ENCODE measurements at places on chromosomes 5 and 9.
A peak's percentile ranks its signal among the peaks of the same experiment; 100 is the strongest.

- DNase-seq: no peak
These were observed 232.1 kb upstream of the PCSK5 start for GRCh38 chr9:75658301-75658905.

- no peak for DNase-seq
These were observed 45.8 kb upstream of the NKD2 start for GRCh38 chr5:962801-963200.

DNA sequence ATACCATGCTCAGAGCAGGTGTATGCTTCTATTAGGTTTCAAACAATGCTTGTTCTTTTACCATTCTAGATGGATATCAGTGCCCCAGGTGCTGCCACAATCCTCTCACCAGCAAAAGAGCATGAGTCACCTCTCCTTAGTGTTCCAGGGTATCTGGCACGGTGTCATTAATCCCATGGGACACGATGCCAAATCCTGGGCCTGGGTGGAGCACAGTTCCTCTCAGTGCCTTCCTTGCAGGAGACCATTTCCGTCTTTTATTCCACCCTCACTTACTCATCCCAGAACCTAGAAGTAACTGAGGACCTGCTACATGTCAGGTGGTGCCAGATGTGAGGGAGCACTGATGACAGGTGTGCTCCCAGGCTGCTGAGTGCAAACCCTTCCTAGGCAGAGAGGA, 1.3 kb upstream of the OR13J1 start:
- no peak for DNase-seq

DNA sequence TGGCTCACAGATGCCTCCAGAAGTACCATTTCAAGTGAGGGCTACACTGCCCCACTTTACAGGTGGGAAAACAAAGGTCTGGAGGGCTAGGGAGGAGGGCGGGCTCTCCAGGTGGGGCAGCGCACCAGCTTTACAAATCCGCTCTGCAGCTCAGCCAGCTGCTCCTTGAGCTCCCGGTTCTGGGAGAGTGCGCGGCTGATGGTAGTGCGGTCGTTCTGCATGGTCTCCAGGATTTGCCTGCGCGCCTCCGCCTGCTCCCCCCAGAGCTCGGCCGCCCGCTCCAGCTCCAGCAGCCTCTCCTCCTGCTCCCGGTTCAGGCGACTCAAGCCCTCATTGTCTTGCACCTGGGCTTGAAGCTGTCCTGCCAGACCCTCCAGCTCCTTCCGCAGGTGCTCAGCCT, 15.5 kb downstream of the GOLGA2 start:
- no peak for DNase-seq

- DNase-seq: no peak
These were observed 889 bp downstream of the PDLIM4 start for GRCh38 chr5:132258102-132259068.

GRCh38 chr5:6721442-6721841, 8.2 kb downstream of the TENT4A start:
- DNase-seq: no peak

GRCh38 chr5:125834438-125835115, 588.6 kb upstream of the GRAMD2B start:
- no peak for DNase-seq

GRCh38 chr9:132645306-132645705, 24.5 kb downstream of the DDX31 start:
- no peak for DNase-seq

DNA sequence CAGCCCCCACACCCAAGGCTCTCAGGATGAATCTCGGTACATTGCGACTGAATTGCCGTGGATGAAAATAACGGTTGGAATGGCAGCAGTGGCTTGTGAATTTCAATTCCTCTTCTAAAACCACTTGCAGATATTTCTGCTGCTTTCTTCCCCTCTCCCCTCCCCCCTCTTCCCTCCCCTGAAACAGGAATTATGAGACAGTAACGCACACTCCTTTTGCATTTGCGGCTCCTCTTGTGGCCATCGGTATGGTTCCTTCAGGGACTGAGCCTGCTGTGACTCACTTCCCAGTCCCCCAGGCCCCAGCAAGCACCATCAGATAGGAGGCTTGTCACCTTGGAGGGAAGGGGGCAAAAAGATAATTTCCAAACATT, 9.7 kb downstream of the DCANP1 start:
- no peak for DNase-seq

DNA sequence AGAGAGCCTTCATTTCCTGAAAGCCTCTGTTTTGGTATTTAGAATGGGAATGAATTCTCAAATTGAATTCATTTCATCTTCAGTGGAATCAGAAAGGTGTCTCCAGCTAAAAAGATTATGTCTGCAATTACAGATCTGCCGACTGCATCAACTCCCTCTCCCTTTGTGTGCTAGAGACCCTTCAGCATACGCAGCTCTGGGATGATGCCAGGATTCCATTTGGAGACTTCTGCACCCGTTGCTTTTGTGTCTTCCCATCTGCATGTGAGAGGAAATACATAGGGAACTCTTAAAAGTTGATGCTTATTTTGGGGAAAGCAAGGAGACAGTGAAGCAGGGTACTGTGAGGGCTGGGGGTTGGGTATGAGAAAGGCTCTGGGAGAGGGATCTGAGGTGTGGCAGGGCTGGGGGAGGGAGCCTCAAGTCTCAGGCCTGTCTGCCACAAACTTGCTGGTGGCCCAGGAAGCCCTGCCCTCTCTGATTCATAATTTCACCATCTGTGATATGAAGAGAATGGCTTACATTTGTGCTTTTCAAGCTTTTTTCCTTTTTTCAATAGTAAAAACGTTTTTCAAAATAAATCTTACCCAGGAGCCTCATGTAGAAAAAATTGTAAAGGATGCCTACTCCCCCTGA, 89.7 kb upstream of the SAP30L start:
- DNase-seq: no peak

- DNase-seq: no peak
These were observed 111.0 kb downstream of the PCSK5 start for GRCh38 chr9:76001459-76001858.

- DNase-seq: no peak
These were observed 76.5 kb upstream of the GOLM1 start for GRCh38 chr9:86175743-86176456.

GRCh38 chr9:129435291-129435690, 185.6 kb downstream of the C9orf50 start:
- no peak for DNase-seq

DNA sequence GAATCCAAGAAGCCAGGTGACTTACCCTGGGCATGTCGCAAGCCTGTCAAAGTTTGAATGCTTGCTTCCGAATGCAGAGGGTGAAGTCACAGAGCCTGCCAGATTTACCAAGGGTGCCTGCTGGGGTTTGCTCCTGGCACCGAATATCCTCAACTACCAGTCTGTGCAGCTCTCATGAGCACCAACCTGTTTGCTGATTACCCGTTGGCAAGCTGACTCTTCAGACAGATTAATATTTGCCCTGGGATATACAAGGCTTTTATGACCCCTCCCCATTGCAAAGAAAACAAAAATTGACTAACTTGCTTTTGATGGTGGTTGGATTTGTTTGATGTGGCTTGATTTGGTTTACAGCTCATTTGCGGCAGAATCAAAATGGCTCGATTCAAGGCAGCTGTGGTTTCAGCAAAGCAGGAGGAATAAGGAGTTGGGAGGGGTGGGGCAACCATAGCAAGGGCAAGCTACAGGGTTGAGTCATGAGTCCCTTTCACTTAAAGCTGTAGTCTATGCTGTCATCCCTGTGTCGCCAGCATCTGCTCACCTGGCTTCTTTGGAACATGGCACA, 82.3 kb upstream of the AGXT2 start:
- DNase-seq: no peak

DNA sequence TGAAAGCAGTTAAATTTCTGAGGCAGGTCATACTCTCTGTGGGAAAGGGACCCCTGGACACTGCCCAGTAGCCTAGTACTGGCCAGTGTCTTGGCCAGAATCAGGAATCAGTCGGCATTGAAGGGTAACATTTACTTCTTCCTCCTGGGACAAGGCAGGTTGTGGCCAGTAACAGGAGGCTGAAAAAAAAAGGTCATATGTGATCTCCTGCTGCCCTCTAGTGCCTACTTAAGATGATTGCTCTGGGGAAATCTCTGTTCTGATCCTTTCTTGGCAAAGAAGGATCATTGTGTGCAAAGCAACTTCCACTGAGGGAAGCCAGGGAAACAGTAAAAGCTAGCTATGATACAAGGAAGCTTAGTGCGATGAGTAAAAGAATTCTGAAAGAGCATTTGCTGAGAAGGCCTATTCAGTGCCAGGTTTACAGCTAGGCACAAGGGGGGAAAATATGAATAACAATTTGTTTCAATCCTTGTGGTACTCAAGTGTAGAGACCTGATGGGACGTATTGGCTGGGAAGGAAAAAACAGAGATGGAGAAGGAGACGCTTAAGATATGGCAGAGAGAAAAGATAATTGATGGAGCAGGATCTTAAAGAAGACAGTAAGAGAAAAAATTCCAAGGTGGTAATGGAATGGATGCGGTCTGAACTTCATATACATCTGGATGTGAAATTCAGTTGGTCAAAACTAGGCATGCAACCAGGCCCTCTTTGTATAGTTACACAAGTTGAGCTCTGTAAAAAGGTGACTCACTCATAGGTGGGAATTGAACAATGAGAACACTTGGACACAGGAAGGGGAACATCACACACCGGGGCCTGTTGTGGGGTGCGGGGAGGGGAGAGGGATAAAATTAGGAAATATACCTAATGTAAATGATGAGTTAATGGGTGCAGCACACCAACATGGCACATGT, 25.8 kb upstream of the TRIM32 start:
- DNase-seq: peak; percentile 47

DNA sequence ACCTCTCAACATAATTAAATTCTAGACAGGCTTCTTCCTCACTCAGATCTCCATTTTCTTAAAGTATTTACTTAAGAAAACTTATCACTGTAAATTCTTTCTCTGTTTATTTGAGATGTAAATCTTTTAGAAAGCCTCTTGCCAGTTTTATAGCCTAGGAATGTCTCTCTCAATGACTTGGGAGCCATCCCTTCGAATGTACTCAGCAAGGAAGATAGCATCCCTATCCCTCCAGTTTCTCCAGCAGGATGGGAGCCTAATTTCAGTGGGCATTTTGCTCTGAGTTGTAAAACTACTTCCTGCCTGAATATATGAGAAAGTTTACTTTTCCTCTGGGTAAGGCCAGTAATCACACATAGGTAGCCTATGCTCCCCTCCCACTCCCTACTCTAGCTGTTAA, 558.5 kb upstream of the ARRDC3 start:
- no peak for DNase-seq

DNA sequence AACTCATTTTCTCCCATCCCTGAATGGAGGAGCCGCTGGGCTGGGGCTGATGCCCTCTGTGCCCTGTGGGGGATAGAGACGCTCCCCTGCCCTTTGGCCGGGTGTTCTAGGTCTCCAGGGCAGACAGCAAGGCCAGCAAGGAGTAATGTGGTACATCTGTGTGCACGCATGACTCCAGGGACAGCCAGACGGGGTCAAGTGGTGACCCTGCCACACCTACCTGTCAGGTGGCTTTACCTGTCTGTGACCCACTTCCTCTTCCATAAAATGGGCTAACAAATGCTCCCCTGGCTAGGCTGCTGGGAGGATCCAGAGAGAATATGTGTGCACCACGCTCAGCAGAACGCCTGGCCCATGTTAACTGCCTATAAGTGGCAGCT, 35.4 kb upstream of the BARHL1 start:
- DNase-seq: no peak

DNA sequence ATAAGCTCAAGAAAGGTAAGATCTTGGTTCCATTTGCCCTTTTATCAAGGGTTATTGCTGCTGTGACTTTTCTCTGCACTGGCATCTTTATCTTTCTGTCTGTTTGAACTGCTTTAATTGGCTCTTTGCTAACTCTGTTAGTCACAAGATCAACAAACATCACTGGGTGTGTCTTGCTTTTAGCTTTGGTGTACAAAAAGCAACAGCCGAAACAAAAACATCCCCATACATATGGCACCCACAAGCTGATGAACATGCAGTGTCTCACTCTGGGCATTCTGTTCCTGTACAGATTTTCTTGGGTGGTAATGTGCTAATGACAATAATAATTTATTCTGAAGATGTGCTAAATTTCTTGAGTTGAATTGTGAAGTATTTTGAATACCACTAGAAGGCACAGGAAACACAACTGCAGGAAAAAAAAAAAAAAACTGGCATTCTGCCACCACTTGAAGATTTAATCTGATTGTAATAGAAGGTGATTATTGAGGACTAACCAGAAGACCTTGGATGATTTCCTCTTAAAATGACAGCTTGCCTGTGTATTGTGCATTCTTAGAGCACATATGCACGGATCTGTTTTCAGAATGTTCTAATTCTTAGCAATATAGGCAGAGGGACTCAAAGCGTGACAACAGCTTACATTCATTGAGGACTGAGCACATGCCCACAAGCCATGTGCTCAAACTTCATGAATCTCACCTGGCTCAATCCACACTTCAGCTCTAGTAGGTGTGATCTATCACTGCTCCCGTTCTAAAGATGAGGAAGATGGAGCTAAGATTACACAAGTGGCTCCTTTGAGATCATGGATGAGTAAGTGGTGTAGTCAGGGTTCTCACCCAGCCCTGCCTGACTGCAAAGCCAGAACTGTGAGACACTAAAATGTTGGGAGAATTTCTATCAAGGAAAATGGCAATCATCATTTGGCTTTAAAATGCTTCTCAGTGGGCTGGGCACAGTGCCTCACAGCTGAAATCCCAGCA, 96.4 kb downstream of the EBF1 start:
- DNase-seq: peak; percentile 8

GRCh38 chr5:173706700-173707099, 90.2 kb upstream of the BOD1 start:
- DNase-seq: no peak

DNA sequence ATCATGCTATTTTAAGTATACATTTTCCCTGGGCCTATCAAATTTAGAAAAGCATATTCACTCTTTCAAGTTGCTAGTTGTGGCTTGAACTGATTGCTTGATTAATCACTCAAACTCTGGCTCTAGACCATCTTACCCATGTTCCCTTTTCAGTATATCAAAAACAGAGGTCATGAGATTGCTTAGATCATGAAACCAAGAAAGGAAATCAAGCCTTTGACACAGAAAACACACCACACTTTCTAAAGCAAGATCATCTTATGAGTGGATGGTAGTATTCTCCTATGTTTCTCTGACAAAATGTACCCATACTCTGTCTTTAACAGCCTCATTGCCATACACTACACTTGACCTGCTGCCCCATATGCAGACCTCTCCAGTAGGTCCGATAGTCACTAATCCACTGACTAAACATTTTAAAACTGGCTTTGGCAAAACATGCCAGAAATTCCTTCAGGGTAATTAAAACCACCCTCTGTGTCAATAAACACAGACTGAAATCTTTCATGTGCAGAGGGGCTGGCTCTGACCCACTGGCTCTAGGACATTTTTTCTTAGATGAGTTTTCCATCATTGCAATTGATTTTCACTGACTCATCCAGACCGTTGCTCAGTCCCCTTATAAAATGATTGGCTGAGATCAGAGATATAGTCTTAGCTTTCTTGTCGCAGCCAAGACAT, 18.2 kb downstream of the PPP2R2B start:
- no peak for DNase-seq
